ENCODE measurements at places on chromosomes 1 and 21.

GRCh38 chr1:69791311-69791710 is 223.6 kb downstream of the LRRC7 start:
- no peak for DNase-seq

GRCh38 chr1:52281518-52281917 is 84.5 kb downstream of the CC2D1B start:
- no peak for DNase-seq

- peak; percentile 12 for DNase-seq
Observed at GRCh38 chr1:20470194-20470593, 15.8 kb downstream of the CAMK2N1 start.

DNA sequence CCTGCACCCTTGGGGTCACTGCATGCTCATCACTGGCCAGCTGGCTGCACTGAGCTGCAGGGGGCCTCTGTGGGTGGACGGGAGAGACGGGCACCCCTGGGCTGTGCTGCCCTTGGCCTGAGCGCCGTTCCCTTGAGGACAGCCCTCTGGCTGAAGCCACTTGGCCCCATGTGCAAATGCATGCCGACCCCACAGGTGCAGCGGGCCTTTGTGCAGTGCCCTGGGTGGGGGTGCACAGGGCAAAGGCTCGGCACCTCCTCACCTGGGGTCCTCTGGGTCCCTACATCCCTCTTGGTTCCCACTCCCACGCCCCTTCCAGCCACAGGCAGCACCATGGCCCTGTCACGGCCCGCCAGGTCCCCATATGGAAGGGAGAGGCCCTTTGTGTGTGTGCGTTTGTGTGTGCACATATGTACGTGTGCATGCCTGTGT is 41.3 kb downstream of the COQ8A start:
- DNase-seq = no peak

- no peak for DNase-seq
Observed at GRCh38 chr1:45473302-45473701, 17.7 kb downstream of the TESK2 start.

- peak; percentile 46 for DNase-seq
Observed at GRCh38 chr1:147627435-147628110, 42.8 kb downstream of the ACP6 start.

All from hematopoietic multipotent progenitor cell treated with erythropoietin and hydrocortisone succinate and interleukin-3 and kit ligand, for 15 days (in vitro differentiated cells).